Astrocyte (in vitro differentiated cells and primary cell): ENCODE measurements at places on chromosomes 16 and 17. TPM values are rescaled to one million over a fixed set of nuclear protein-coding genes. Genes with fewer than 3 reads are reported as not detected.

- peaks cover 18% of the 10 kb centered on the region for H3K36me3 ChIP-seq
- H3K4me1 ChIP-seq, result no peaks in the 10 kb centered on the region
- H3K4me3 ChIP-seq, result peak overlapping the region; percentile 93
Measured at GRCh38 chr16:46620266-46621005, 743 bp downstream of the SHCBP1 start.

- H3K27ac ChIP-seq, result no peak overlapping the region
- no peak for DNase-seq
- H3K4me1 ChIP-seq, result no peaks in the 10 kb centered on the region
- H3K36me3 ChIP-seq, result no peaks in the 10 kb centered on the region
Measured at GRCh38 chr17:49484588-49484987, 10.5 kb upstream of the NGFR start.

HOXB1 gene
- not detected in 2 replicates for total RNA-seq

DNA sequence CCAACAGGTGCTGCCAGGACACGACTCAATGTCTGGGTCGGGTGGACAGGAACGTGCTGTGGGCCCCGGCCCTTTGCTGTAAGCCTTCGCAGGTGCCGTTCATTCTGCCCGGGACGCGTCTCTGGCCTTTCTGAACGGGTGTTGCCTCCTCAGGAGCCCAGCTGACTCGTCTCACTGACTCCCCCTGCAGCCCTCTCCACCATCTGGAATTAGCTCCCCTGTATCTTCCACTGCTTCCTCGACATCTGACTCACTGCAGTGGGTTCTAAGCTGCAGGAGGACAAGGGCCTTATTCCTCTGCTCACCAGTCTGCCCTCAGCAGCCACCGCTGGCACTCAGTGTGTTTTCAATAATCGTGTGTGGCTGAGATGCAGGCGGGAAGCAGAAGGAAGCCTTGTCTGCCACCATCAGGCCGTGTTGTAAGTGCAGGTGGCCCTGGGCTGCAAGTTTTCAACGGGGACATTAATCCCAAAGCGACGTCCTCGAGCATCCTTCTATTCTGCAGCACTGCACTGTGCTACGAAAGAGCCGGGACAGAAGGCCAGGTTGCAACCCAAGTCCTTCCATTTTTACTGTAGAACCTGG is 256.2 kb downstream of the FOXL1 start:
- no peaks in the 10 kb centered on the region for H3K27me3 ChIP-seq
- peaks cover 7% of the 10 kb centered on the region for H3K4me1 ChIP-seq
- no peaks in the 10 kb centered on the region for H3K36me3 ChIP-seq
- no peak overlapping the region for H3K4me3 ChIP-seq
- peak; percentile 70 for DNase-seq

TRAF7 gene
- 92.1 and 93.1 TPM in 2 replicates for total RNA-seq
